ENCODE measurements at places on chromosomes 7 and 10. TPM values are rescaled to one million over a fixed set of nuclear protein-coding genes. Genes with fewer than 3 reads are reported as not detected.

- peak; percentile 79 for DNase-seq
Measured at GRCh38 chr10:5317547-5318107, 47.1 kb upstream of the UCN3 start.

CARD11 gene
- 3.2 TPM for total RNA-seq

OR9A2 gene
- not detected for total RNA-seq

- DNase-seq, result no peak
Measured at GRCh38 chr10:32979041-32979440, 21.0 kb upstream of the ITGB1 start.

DNA sequence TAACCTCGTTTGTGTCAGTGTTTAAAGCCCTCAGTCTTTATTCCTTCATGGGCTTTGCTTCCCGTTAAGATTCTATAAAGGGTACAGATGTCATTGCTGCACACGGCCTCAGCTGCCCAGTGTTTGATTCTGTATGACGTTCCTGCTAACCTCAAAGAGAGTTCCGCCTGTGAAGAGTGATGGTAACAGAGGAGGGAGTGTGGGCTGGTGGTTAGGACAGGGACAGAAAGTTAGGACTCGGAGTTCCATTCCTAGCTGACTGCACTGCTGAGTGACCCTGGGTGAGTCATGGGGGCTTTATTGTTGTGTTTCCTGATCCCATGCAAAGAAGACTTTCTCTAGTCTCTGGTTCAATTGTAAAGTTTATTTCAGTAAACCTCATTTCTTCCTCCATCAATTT lies 227.1 kb downstream of the DYNC1I1 start:
- DNase-seq, result peak; percentile 12

DNA sequence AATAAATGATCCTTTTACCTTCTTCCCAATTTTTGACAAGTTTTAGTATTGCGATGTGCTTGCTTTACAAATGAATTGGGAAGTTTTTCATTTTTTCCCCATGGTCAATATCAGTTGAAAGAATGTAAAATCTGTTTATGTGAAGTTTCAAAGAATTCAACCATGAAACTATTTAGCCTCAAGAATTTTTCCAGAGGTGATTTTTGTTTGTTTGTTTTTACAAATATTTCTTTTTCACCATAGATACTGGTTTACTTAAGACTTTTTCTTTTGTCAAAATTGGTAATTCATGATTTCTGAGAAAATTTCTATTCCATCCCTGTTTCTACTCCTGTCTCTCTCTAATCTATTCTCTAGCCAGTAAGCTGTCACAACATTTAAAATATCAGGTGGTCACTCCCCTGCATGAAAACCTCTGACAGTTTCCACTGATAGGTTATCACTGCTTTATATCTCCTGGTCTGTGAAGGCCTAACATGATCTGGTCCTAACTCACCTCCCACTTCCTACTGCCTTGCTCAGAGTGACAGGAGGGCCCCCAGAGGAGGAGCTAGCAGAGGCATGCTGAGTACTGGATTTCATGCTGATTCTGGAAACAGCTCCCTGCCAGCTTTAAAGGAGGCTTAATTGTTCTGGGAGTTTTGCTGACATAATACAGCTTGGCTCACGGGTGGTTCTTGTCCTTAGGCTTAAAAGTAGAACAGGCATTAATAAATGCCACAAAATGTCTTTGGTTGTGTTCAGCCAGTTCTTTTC lies 7.6 kb upstream of the ARMS2 start:
- no peak for DNase-seq

CYP2C9 gene
- total RNA-seq, result not detected

DNA sequence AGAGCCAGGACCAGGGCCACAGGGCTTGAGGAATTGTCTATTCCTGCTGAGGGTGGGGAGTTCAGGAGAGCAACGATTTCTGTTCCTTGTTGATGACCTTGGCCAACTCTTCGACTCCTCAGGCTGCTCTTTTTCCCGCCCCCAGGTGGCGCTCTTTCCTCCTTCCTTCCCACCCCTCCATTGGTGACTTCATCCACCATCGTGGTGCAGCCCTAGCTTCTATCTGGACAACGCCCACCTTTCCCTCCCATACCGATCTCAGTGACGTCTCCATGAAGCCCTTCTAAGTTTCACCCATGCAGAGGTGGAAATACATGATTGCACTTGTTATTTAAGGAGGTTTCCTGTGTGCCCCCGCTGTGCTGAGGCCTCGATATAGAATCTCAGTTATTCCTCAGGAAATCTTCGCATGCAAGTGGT lies 22.1 kb upstream of the CARD11 start:
- no peak for DNase-seq

DNA sequence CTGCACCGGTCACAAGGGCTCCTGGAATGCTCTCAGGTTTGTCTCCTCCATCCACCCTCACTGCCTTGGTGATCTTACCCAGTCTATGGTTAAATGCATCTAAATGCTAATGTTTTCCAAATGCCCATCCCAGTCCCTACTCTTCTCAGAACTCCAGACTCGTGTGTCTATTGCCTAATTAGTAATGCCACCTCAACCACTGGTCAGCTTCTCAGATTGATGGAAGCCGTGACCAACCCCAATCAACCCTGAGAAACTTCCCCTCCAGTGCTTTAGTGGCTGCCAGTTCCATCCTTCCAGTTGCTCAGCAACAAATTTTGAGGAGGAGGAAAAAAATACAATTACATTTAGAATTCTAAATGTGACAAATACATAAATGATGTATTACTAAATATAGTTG lies 18.6 kb downstream of the NUDCD3 start:
- no peak for DNase-seq

PTPN20 gene
- 0.76 TPM for total RNA-seq

Data from dermis microvascular lymphatic vessel endothelial cell (primary cell).